Hematopoietic multipotent progenitor cell treated with erythropoietin and hydrocortisone succinate and interleukin-3 and kit ligand, for 6 days (in vitro differentiated cells): ENCODE measurements at places on chromosomes 13 and 19.

- DNase-seq, result no peak
These were observed 140.1 kb downstream of the ZNF486 start for GRCh38 chr19:20307127-20307526.

DNA sequence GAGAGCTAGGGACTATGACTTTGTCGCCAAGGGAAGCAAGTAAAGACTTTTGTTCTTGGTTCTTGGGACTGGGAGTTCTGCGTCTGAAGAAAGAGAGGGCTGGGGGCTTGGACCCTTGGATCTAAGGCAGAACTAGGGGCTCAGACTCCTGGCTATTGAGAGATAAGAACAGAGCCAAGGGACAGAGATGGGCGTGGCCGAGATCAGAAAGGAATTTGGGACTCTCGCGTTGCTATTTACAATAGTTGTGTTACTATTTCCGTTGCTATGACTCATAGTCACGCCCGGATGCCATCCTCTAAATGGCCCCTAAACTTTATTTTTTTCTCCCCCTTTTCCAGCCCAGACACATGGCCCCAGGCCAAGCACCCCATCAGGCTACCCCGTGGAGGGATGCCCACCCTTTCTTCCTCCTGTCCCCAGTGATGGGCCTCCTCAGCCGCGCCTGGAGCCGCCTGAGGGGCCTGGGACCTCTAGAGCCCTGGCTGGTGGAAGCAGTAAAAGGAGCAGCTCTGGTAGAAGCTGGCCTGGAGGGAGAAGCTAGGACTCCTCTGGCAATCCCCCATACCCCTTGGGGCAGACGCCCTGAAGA lies 759 bp downstream of the PPP1R15A start:
- DNase-seq, result peak; percentile 99

GRCh38 chr13:40662866-40663265 lies 3.6 kb downstream of the FOXO1 start:
- no peak for DNase-seq

- DNase-seq, result peak; percentile 27
These were observed 22.7 kb downstream of the HPN start for GRCh38 chr19:35063940-35064818.

DNA sequence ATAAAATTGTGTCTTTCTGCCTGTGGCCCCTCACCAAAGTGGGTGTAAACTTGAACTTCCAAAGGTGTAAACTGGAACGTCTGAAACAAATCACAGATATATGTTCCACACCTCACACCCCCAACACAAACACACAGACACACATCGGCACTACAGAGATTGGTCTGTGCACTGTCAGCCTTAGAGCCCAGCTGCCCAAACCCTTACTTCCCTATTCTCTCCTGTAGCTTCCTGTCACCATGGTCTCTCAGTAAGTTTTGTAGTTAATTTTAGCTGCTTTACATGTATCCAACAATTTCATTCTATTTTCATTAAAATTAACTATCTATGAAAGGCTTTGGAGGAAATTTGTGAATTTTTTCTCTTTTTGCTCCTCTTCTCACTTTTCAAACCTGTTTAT lies 5.4 kb downstream of the TM9SF2 start:
- peak; percentile 68 for DNase-seq

GRCh38 chr13:30396434-30397075 lies 25.7 kb upstream of the UBE2L5 start:
- peak; percentile 39 for DNase-seq

DNA sequence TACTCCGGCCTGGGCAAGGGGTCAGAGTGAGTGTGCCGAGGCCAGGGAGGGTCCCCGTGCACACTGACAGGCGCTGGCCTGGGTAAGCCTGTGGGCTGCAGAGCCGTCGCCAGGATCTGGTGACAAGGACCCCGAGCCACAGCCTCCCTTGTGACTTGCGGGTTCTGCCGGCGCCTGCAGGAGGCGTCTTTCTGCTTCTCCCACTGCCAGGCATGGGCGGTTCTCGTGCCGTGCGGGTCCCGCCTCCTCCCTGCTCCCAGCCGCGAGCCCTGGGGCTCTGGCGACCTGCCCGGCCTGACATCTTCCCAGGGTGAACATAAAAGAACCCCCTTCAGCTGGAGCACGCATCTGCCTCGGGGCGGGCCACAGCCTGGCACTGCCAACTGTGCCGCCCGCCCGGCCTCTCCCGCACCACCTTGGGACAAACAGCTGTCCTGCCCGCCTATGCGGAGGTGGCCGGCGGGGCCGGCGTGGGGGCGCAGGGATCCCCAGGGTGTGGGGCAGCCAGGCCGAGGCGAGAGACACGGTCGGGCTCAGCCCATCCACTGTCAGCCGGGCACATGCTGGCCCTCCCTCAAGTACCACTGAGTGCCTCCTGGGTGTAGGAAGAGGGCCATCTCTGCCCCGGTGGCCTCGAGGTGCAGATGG lies 1.5 kb upstream of the HCN2 start:
- DNase-seq, result peak; percentile 93

DNA sequence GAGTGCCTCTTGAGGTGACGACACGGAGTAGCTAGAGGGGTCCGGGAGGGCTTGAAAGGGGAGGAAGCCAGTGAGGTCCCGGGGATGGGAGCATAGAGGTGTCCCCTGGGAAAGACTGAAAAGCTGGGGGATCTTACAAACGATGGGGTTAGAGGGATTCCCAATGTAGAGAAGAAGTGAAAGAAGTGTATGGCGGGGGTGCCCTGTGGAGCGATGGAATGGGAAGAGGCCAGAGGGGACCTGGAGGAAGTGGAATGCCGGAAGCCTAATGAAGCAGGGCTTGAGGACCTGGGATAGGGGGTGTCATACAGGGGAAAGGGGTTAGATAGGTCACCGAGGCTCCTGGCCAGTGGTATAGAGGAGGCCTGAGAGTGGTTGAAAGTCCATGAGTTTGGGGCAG lies 580 bp downstream of the AP2A1 start:
- no peak for DNase-seq

DNA sequence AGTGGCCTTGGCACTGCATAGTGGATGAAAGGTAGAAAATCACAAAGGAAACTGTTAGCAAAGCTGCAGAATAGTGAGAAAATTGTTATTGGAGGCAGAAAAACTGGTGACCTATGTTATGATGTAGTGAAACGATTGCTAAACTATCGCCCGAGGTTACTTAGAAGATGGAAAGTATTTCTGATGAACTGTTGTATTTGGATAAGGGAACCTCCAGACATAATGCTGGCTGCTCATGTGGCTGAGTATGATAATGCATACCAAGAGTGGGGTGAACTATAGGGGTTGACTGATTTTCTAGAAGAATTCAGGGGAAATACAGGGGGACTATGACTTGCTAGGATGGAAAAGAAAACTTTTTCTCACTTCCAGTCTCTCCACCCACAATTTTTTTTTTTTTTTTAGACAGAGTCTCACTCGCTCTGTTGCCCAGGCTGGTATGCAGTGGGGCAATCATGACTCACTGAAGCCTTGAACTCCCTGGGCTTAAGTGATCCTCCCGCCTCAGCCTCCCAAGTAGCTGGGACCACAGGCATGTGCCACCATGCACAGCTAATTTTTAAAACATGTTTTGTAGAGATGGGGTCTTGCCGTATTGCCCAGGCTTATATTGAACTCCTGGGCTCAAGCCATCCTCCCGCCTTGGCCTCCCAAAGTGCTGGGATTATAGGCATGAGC lies 4.4 kb upstream of the EID2 start:
- no peak for DNase-seq

DNA sequence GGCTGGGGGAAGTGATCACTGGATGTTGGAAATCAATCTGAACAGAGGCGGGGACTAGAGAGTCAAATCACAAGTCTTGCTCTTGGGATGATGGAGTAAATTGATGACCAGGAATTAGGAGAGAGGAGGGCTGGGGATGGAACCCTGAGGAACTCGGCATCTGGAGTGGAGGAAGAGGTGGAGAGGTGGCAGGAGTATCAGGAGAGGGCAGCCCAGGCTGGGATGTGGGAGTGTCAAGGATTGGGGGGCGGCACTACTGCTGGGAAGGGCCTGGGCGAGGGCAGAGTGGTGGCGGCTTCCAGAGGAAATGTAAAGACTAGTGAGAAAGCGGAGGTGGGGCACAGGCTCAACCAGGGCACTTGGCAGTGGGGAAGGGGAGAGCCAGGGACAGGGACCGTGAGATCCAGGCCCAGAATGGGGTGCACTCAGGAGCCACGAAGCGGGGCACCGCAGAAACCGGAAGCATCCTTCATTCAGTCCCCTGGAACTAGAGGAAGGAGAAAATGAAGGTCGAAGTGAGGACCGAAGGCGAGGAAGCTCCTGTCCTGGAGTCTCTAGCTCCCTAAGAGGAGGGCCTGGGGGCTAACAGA lies 81.2 kb upstream of the GPR183 start:
- DNase-seq, result no peak

- DNase-seq, result no peak
These were observed 282.2 kb downstream of the SLITRK5 start for GRCh38 chr13:87953381-87953780.

GRCh38 chr13:77416666-77417212 lies 89.8 kb upstream of the MYCBP2 start:
- DNase-seq, result peak; percentile 12

DNA sequence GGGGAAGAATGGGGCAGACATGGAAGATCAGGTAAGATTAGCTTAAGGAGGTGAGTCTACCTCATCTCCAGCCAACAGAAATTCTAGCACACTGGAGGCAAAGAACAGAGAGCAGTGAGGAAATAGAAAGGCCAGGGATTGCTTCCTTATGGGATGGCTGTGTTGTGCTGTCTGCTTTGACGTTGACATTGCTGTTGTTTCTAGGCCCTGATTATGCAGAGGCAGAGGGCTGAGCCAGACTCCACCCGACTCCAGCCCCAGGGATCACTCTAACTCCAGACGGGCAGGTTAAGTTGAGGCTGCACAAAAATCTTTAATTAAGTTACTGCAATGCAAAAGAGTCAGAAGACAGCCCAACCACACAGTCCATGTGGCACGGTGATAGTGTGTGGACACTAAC lies 24.1 kb downstream of the CRYL1 start:
- DNase-seq, result no peak

DNA sequence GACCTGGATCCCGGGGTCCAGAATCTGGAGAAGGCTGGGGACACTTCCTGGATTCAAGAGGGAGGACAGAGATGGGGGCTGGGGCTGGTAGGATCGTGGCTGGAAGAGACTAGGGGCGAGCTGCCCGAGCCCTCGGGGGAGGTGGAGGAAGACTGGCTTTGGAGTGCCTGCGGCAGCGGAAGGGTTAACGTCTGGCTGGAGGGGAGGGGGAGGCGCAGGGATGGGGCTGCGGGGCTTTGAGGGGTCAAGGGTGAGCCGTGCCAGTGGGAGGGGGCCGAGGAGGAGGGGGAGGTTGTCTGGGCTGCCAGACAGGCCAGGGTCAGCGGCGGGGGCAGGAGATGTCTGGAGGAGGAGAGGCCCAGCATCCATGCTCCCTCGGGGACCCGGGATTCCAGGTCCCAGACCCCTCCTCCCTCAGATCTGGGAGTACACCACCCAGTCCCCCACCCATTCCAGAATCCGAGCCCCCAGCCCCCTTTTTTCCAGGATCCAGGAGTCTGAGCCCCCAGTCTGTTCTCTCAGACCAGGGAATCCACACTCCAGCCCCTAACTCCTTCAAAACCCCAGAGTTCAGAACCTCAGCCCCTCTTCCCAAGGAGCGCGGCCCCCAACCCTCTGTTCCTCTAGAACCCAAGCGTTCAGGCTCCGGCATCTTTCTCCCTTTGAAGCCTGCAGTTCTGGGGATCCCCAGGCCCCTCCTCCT lies 3.2 kb upstream of the SPACA6 start:
- no peak for DNase-seq

- DNase-seq, result peak; percentile 57
These were observed 47.2 kb downstream of the ZAR1L start for GRCh38 chr13:32267836-32268439.

DNA sequence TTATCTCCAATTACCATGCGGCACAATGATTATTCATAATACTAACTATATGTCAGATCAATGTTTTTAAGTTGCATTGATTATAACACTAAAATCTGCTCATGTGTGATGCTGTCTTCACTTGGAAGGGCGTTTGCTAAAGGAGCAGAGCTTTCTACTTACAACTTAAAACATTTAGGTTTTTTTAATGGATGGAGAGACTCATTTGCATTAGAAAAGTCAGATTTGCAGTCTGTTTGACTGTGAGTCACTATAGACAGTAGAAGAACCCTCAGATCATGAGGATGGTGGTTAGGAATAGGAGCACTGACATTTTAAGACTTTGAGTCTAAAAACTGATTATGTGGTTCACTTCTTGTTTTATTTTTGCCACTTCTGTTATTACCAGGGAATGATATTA lies 364.6 kb downstream of the HS6ST3 start:
- no peak for DNase-seq
